ENCODE measurements at places on chromosomes 12 and 14. TPM values are rescaled to one million over a fixed set of nuclear protein-coding genes. Genes with fewer than 3 reads are reported as not detected.

BATF gene
- total RNA-seq, result not detected

GAS2L3 gene
- 15.6 TPM for total RNA-seq

LRP1-AS gene
- not detected for total RNA-seq

FOXG1 gene
- total RNA-seq, result not detected

LRRC9 gene
- not detected for total RNA-seq

GRCh38 chr12:54251667-54252284, 28.1 kb downstream of the CBX5 start:
- H3K4me1 ChIP-seq, result no peaks in the 10 kb centered on the region
- H3K36me3 ChIP-seq, result peaks cover 11% of the 10 kb centered on the region
- H3K27ac ChIP-seq, result no peak overlapping the region
- no peak overlapping the region for H3K4me3 ChIP-seq
- DNase-seq, result peak; percentile 60

- no peaks in the 10 kb centered on the region for H3K4me1 ChIP-seq
- H3K27me3 ChIP-seq, result no peaks in the 10 kb centered on the region
- H3K36me3 ChIP-seq, result no peaks in the 10 kb centered on the region
- DNase-seq, result no peak
- H3K4me3 ChIP-seq, result no peak overlapping the region
Measured at GRCh38 chr12:13891902-13892301, 89.5 kb downstream of the GRIN2B start.

GRCh38 chr14:39957290-39957689, 525.1 kb upstream of the FBXO33 start:
- H3K36me3 ChIP-seq, result no peaks in the 10 kb centered on the region
- H3K27ac ChIP-seq, result no peak overlapping the region
- no peaks in the 10 kb centered on the region for H3K27me3 ChIP-seq
- no peak for DNase-seq

GRCh38 chr12:52769354-52769753, 7.8 kb downstream of the KRT76 start:
- DNase-seq, result no peak
- H3K36me3 ChIP-seq, result no peaks in the 10 kb centered on the region
- no peak overlapping the region for H3K4me3 ChIP-seq
- H3K27me3 ChIP-seq, result peaks cover 16% of the 10 kb centered on the region
- H3K27ac ChIP-seq, result no peak overlapping the region

DNA sequence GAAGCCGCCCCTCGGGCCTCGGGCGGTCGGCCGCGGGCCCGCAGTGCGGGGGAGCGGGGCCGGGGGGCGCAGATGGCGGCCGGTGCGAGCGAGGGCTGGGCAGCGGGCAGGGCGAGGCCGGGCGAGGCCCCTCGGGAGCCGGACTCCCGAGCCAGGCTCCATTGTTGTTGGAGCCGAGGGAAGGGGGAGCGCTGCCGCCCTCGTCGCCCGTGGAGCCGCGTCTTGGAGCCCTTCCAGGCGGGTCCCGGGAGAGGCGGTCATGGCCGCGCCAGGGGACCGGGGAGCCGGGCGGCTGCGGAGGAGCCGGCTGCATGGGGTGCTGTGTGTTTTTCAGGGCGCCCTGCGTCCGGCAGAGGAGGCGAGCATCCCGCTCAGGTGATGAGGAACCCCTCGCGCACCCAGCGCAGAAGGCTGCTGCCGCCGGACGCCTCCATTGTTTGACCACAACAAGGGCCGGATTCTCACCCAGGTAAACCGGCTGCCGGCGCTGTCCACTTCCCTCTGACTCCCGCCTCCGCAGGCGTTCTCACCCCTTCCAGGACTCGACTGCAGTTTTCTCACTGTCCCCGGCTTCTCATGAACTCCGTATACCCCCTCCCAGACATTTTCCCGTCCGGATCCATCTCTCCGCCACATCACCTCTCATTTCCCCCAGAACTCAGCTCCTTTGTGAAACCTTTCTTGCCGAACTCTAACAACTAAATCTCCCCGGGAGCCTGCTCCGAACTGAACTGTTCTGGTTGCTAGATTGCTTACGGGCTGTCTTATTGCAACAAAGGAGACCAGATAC, 732 bp downstream of the ZNF664 start:
- H3K27me3 ChIP-seq, result no peaks in the 10 kb centered on the region
- H3K4me3 ChIP-seq, result peak overlapping the region; percentile 94
- peak; percentile 10 for DNase-seq
- peak overlapping the region; percentile 7 for H3K27ac ChIP-seq
- H3K4me1 ChIP-seq, result peaks cover 4% of the 10 kb centered on the region
- peaks cover 6% of the 10 kb centered on the region for H3K36me3 ChIP-seq

GRCh38 chr12:91813701-91814100, 331.9 kb downstream of the BTG1 start:
- no peaks in the 10 kb centered on the region for H3K36me3 ChIP-seq
- H3K4me1 ChIP-seq, result no peaks in the 10 kb centered on the region
- no peak overlapping the region for H3K27ac ChIP-seq
- peak; percentile 40 for DNase-seq
